Activated T-helper 1 cell treated with anti-CD3 and anti-CD28 coated beads, Interleukin-12 subunit alpha, Interleukin-12 subunit beta, Interleukin-2, Interleukin-4 antibody, amounts not matched to agents 30 ng/mL and 10 ng/mL and 1 ng/mL, durations not matched to agents 14 hours and 24 hours and 36 hours (primary cell): ENCODE measurements at places on chromosomes 16 and 17.

DNA sequence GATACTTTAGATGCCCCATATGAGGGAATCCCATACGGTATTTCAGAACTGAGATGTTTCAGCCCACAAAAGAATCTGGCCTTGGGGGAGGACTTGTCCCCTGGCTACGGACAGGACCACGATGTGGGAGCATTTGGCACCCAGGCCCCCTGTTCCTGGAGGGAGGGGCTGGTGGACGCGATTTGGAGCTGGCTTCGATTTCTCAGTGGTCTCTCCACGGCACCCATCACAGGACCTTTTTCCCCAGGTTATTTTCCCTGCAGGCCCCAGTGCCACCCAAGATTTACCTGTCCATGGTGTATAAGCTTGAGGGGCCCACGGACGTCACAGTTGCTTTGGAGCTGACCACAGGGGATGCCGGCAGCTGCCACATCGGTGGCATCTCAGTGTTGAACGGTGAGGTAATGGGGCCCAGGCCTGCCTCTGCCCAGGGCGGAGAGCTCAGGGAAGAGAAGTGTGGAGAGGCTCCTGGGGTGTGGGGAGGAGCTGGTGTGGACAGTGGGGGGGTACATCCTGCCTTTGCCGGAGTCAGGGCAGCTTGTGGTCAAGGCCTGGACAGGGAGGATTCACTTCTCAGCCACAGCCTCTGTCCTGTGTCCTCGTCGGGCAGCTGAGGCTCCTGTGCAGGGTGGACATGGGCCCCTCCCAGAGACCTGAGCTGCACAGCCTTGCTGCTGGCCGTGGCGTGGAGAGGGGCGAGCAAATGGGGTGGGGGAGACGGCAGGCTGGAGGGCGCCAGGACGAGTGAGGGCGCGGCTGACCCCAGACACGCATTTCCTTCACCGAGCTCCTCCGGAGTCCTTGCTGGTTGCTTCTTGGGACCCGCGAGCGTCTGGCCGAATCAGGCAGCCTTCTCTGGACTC, 9.9 kb downstream of the ENGASE start:
- no peak for DNase-seq

GRCh38 chr17:55567240-55568214, 56.3 kb upstream of the SMIM36 start:
- no peak for DNase-seq

GRCh38 chr17:27974531-27975145, 67.8 kb upstream of the NLK start:
- DNase-seq: no peak

GRCh38 chr16:21563676-21564075, 35.7 kb upstream of the METTL9 start:
- no peak for DNase-seq

- peak; percentile 84 for DNase-seq
These were observed 1.5 kb upstream of the ESRP2 start for GRCh38 chr16:68237243-68238028.

DNA sequence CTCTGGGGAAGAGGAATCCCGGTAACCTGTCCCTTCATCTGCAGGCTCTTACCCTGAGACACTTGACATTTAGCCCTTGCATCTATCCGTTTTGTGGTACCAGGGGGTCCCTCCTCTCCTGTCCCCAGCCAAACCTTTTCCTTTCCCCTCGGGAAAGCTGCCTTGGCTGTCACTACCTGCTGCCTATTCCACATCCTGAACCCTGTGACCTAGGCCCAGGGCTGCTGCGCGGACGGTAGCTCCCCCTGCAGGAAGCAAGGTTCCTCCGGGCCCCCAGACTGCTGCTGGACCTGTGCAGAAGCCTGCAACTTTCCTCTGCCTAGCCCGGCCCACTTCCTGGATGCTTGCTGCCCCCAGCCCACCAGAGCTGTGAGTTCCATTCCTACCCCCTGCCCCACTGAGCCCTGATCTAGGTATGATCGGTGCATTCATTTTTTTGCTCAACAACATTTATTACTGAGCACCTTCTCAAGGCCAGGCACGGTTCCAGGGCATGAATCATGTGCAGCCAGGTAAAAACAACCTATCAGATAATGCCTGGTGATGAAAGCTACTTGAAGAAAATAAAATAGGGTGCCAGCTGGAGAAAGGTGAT, 10.5 kb upstream of the ALDOA start:
- DNase-seq: peak; percentile 39
